ENCODE measurements at places on chromosomes 1 and 21.
A peak's percentile ranks its signal among the peaks of the same experiment; 100 is the strongest.

DNA sequence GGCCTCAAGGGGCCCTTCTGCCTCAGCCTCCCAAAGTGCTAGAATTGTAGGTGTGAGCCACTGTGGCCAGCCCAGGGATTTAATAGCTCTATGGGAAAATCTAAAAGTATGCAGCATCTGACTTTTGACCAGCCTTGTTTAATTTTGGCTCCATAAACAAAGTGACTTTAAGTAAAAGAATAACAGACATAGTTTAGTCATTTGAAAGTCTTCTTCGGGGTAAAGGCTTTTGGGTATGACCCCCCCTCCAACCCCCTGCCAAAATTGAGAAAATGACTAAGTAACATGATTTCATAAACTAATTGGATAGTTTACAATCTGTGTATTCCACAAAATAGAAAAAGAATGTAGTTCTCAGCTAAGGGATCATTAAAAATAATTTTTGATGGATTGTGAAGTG, 17.0 kb downstream of the GPBP1L1 start:
- DNase-seq = no peak

GRCh38 chr1:151710187-151710840, 6.3 kb downstream of the CELF3 start:
- DNase-seq = peak; percentile 40

DNA sequence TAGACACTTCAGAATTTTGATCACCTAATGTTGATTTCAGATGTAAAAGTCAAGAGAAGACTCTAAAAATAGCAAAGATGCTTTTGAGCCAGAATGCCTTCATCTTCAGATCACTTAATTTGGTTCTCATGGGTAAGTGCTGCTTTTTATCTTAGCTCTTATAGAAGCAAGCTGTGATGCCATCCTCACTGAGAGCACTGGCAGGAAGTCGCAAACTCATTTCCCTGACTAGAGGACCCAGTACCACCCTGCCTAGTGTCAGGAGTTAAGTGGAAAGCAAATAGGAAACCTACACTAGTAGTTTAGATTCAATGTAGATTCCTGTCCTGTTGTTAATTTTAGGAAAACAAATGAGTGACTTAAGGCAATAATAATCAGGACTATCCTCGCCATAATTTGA, 12.1 kb downstream of the IFNAR2 start:
- DNase-seq = no peak

DNA sequence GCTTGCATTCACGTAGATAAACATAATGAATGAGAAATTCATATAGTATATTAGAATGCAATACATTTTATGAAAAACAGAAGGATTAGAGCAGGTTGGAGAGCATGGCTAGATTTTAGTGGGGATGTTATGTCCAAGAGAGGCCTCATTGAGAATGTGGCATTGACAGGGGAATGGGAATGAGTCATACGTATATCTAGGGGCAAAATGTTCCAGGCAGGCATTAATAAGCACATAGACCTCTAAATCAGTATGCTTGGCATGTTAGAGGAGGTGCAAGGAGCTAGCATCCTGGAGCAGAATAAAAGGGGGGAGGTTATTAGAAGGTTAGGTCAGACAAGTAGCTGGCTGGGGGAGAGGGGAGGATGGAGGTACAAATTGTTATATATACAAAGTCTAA, 93.0 kb downstream of the USH2A start:
- DNase-seq = no peak

DNA sequence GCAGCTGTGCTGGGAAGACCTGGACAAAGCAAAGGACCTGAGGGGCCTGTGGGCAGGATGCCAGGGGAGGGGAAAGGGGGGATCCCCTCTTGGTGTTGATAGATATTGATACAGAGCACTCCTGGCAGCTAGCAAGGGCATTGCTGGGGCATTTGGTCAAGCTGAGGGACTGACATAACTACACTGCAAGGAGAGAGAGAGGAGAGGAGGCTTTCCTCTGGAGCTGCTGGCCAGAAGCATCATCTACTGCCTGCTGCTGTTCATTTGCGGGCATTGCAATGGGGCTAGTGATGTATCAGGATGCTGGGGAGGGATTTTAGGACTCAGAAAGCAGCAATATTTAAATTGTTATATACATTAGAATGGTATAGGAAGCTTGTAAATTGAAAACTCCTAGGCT, 142.0 kb downstream of the ZNF648 start:
- DNase-seq = no peak

DNA sequence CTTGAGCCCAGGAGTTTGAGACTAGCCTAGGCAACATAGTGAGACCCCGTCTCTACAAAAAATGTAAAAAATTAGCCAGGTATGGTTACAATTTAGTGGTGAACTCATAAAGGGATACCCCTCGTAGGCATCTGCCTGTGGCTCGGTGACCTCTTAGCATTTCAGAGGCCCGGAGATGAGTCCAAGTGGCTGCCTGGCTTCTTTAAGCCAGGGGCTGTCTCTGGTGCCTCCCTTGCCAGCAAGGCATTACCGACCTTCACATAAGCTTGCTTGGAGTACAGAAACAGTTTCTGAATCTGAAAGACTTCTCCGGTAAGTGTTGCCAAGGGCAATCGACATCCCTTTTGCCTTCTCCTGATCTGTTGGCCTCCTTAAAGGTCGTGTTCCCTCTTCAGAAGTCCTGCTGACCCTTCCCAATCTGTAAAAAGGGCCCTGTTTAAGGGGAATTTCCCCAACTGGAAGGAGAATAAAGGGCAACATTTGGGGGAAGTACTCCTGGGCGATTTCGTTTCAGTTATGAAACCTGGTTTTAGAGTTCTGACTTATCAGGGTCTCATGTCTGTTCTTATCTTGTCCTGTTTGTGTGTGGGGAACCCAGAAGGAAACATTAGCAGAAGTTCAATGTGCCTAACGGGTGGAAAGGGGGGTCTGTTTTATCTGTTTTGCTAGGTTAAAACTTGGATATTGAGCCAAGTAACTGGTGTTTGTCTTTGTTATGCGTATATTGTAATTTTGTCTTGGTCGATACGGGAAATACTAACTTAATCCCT, 32.9 kb downstream of the KIFAP3 start:
- DNase-seq = no peak

GRCh38 chr1:241130881-241131280, 226.1 kb downstream of the RGS7 start:
- no peak for DNase-seq

GRCh38 chr1:87392248-87393192, 63.8 kb downstream of the LMO4 start:
- DNase-seq = no peak

DNA sequence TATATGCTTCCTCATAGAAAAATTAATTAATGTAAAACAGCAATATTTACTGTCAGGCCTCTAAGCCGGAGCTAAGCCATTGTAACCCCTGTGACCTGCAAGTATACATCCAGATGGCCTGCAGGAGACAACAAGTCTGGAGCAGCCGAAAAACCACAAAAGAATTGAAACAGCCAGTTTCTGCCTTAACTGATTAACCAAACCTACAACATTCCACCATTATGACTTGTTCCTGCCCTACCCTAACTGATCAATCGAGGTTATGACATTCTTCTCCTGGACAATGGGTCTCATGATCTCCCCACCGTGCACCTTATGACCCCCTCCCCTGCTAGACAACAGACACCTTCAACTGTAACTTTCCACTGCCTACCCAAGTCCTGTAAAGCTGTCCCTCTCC, 205.8 kb upstream of the DUSP10 start:
- no peak for DNase-seq

DNA sequence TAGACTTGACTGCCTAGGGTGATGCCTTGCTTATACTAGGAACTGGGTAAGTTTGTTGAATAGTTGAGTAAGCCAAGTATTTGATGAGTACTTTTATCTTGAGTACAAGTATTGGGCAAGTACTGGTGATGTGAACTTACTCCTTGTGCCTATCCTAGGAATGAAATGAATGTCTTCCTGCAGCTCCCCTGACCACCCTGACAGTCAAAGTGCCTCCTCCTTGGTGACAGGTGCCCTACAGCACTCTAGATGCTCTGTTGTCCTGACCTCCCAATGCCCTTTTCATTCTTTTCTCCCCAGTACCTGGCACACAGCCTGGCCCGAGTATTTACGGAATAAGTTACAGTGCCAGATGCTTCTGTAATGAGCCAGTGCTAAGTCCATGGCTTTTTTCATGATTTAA, 25.5 kb downstream of the PCSK9 start:
- no peak for DNase-seq

DNA sequence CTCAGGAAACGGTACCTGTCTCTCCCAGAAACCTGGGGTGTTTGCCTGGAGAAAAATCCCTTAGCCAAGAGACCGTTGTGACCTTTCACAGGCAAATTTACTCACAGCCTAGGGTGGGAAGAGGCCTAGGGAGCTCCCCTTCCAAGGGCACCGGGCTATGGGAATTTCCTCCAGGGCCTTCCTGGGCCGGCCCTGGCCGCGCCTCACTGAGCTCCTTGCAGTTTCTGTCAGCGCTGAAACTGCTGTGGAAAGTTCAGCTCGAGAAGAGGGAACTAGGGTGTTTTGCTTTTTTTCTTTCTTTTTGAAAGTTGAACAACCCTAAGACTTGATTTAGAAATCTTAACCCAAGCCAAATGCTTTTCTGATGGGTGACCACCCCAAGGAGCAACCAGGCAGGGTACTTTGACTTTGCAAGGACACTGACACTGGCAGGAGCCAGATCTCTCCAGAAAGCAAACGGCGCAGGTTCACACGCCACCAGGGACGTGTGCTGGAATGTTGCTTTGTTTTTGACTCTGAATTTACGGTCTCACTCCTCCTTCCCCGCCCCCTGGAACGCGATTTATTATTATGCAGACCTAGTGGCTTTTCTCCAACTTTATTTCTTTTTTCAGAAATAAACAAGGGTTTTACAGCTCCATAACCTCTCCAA, 229.6 kb upstream of the JUN start:
- DNase-seq = no peak

Data from activated naive CD8-positive, alpha-beta T cell treated with anti-CD3 and anti-CD28 coated beads, Interleukin-2, amount 50 U/mL, for 24 hours (primary cell).